Inflammatory macrophage treated with lipopolysaccharide for 4 hours (primary cell): ENCODE measurements at places on chromosomes 6 and 20.

GRCh38 chr6:160510199-160510598, 153.9 kb downstream of the LPA start:
- no peak for DNase-seq

GRCh38 chr20:32155017-32155981, 45.8 kb downstream of the TM9SF4 start:
- DNase-seq: peak; percentile 99

GRCh38 chr6:125987026-125987617, 782 bp downstream of the TRMT11 start:
- no peak for DNase-seq

DNA sequence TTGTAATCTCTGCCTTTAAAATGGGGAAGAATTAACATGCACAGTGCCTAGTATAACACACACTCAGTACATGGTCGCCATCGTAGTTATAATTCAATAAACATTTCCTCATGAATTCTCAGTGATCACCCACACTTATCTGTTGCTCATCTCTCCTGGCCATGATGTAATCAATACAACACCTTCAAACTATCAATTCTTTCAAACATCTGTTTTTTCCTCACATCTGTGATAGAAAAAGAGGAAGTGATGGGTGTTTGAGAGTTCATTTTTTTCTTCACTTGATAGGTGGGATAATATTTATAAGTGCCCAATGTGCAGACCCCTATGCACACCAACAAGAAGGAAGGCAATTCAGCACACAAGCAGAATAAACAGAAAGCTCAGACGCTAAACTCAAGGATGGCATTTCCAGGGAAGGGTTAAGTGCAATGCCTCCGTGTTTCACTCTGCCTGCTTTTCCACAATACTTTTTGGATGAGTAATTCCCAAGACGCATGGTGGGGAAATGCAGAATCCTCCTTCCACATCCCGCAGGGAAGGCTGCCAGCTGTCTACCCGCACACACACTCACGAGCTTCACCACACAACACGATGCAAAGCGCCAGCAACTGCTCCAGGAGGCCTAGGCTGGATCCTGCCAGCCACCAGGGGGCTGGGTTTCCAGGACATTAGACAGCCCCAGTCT, 100.3 kb downstream of the GMPR start:
- no peak for DNase-seq

DNA sequence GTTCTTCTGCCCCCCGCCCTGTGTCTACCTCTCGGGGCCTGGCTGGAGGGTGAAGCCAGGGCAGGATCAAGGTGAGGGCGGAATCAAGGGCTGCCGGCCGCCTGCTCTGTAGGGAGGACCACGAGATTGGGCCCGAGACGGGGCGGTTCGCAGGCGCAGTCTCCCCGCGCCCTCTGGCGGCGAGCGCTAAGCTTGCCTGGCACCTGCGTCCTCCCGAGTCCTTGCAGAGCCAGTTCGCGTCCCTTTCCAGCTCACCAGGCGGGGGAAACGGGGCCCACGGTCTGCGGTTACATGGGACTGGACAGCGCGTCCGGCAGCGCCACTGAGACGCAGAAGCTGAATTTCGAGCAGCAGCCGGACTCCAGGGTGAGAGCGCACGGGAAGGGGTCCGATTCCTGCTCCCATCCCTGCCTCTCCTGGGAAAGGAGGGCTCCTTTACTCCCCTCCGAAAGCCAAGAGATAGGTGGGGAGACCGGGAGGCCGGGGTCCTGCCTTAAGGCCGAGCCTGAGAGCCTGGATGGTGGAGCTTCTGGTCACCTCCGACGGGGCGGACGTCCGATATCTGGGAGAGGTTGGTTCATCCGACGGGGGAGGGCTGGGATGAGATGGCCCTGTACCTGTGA, 3.6 kb upstream of the MATN4 start:
- DNase-seq: peak; percentile 55

GRCh38 chr6:43454696-43455530, 435 bp downstream of the DLK2 start:
- DNase-seq: peak; percentile 79

DNA sequence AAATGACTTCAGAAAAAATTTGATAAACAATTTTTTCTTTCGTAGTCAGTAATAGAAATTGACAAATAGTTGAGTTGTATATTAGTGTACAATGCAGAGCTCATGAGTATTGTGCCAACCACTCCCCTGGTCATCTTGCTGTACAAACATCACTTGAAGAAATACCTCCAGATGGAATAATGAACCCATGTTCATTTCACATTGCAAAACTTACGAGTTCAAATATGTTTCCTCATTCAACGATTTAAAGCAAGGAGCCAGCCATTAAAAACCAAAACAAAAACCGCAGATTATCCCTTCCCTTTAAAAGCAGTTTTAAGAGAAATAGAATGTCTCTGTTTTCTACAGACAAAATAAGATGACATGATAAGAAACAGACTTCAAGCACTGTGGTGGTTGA, 62.5 kb downstream of the RALGAPA2 start:
- no peak for DNase-seq

GRCh38 chr6:11416936-11417576, 120.5 kb upstream of the TMEM170B start:
- DNase-seq: no peak

- DNase-seq: no peak
Observed at GRCh38 chr6:17865243-17865642, 122.2 kb downstream of the KIF13A start.

GRCh38 chr6:62904687-62905086, 306.6 kb upstream of the FKBP1C start:
- no peak for DNase-seq

DNA sequence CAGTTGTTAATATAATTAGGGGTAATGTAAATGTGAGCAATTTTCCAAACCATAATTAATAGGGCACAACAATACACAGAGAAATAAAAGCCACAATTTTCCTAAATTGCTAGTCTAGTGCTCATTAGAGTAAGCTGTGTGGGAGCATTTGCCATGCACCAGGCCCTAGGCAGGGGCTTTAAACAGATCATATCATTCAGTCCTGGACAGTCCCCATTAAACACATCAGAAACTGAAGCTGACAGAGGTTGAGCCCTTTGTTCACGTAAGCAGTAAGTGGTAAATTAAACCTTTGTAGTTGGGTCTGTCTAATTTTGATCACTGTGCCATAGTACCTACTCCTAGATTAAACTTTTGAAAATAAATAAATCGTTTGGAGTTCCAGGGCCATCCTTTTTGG, 931.1 kb downstream of the C6orf118 start:
- no peak for DNase-seq

GRCh38 chr6:125357515-125358256, 55.9 kb upstream of the HDDC2 start:
- no peak for DNase-seq
